GM12891 (cell line): ENCODE measurements at places on chromosomes 2 and 18.
A peak's percentile ranks its signal among the peaks of the same experiment; 100 is the strongest.

GRCh38 chr18:55605733-55606338 lies 17.8 kb upstream of the TCF4 start:
- no peak for DNase-seq

DNA sequence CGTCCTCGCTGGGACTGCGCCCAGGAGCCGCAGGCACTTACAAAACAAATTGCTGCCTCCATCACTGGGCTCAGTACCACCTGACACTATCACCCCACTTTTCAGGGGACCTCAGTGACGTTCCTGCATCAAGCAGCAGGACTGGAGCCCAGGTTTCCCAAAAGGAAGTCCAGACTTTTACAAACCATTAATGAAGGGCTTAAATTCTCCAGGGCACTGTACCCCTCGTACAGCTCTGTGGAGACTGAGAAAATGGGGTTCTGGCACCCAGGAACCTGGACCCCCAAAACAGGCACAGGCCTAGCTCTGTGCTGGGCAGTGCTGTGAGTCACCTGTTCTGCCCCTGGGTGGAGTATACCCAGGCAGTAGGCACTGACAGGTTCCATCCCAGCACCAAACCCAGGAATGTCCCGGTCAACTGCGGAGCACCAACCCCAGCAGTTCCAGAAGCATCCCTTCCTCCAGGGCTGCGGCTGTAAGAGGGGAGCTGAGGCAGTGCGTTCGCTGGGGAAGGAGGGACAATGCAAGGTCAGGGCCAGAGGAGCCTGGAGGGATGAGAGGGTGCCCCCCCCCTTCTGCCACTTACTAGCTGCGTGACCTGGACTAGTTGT lies 24.6 kb upstream of the NOTO start:
- DNase-seq: no peak

GRCh38 chr18:8359481-8359880 lies 249.8 kb upstream of the RAB12 start:
- DNase-seq: no peak

GRCh38 chr18:34921811-34922385 lies 119.3 kb upstream of the MAPRE2 start:
- DNase-seq: no peak

GRCh38 chr2:59353306-59353921 lies 1112.3 kb upstream of the FANCL start:
- DNase-seq: no peak

DNA sequence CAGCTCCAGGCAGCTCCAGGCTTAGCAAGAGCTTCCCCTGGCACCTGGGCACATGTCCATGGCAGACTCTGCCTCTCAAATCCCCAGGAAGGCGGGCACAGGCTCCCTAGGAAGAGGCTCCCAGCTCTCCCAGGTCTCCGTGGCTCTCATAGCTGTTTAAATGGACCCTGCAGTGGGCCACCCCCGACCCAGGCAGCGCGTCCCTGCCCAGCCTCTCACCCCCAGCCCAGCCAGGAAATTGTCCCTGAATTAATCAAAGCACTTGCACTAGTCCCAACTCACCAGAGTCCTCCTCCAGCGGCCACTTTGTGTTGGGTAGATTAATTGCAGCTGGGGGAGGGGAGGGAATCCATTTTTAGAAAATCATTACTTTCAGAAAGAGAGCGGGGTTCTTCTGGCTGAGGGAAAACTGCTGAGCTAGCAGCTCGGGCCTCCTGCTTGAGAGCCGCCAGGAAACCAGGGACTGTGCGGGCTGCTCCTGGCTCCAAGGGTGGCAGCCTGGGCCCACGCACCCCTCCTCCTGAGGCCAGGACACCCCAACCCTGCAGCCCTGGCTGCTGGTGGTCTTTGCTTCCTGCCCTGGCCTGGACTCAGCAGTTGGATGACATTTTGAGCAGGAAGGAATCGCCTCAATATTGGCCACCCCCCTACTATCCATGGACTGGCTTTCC lies 36.0 kb downstream of the SMAD7 start:
- no peak for DNase-seq

- DNase-seq: no peak
Observed at GRCh38 chr2:119857742-119858141, 98.0 kb downstream of the PTPN4 start.

DNA sequence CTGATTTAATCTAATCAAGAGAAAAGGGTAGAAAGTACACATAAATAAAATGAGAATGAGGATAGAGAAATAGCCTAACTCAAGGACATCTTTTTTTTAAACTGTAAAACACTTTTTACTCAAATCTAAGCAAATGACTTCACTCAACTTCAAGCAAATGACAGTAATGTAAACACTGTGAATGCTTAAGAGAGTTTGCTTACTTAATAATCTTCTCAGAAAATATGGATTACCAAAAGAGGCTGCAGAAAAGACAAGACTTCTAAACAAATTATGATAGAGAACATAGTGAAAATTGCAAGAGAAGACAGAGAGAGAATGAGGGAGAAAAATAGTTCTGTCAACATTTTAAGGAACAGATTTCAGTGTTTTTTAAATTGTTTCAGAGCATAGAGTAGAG lies 52.5 kb downstream of the FAM124B start:
- DNase-seq: no peak

DNA sequence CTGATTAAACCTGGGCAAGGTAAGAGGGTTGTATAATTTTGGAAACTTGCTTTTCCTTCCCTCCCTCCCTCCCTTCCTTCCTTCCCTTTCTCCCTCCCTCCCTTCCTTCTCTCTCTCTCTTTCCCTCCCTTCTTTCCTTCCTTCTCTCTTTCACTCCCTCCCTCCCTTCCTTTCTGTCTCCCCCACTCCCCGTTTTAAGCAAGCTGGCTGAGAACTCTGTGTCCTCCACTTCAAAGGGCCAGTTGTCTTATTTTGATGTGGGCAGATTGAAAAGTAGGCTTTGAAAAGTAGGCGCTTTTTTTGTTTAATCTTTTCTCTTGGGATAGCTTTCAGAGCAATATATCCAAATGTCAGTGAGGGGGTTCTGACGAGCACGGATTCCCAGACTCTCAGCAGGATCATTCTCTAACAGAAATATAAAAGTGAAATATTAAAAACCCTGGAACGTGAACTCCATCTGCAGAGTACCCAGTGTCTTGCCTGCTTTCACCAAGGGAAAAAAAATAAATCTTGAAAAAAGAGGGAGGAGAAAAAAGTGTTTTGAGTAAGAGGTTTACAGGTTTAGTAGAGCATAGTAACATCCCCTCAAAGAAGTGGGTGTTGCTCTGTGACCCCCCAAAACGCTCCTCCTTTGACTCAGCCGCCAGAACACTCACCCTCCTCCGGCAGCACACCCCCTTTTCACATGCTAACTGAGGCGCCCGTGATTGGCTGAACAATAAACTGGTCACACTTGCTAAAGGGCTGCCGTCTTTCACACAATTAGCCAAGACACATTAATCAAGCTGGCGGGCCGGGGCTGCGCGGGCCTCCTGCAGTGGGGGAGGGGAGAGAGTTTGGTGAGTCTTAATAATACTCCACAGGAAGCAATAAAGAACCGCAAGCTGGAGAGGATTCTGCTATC lies 52.2 kb downstream of the CDK15 start:
- DNase-seq: no peak

DNA sequence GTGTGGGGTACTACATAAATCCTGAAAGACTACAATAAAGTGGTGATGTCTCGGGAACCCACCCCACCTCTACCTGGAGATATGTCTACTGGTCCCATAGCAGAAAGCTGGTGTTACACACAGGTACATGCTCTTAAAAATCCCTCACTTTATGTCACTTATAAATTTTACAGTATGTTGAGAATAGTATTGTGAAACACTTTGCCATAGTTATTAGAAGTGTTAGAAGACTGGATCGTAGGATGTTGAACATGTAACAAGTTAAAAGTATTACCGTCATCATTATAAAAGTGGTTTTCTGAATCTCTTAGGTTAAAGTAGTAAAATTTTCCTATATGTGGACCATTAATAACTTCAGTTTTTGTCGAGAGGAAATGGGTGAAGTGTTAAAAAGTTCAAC lies 48.6 kb downstream of the SPOPL start:
- no peak for DNase-seq

- DNase-seq: no peak
Observed at GRCh38 chr2:218755567-218756404, 26.2 kb upstream of the CYP27A1 start.

DNA sequence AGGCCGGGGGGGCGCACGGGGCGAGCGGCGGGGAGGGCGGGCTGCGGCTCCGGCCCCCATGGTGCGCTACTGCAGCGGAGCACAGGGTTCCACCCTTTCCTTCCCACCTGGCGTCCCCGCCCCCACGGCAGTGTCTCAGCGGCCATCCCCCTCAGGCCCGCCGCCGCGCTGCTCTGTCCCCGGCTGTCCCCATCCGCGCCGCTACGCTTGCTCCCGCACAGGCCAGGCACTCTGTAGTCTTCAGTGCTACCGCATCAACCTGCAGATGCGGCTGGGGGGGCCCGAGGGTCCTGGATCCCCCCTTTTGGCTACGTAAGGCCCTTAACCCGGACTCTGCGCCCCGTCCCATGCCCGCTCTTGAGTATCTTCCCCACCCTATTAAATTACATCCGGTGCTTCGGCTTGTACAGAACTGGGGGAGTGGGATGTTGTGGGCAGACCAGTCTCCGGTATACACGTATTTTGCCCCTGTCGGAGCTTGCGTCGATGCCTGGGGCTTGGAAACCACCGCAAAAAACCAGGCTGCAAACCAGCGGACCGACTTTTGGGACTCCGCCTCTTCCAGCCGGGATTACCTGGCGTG lies 598 bp upstream of the WBP1 start:
- no peak for DNase-seq

DNA sequence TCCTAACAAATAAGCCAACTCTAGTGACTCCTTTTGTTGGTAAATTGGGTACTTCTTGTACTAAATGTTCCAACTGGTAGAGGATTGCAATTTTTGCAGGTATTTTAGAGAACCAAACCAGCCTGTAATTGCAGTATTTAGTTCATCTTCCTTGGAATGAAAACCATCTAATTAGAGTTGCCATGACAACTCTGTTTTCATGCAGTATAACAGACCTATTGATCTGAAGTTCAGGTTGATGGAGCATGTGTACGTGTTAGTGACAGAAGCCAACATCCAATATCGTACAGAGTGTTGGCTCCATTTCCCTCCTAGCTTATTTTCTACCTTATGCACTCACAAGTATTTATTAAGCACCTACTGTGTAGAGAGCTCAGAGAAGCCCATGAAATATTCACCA lies 176.3 kb upstream of the FOSL2 start:
- DNase-seq: no peak

DNA sequence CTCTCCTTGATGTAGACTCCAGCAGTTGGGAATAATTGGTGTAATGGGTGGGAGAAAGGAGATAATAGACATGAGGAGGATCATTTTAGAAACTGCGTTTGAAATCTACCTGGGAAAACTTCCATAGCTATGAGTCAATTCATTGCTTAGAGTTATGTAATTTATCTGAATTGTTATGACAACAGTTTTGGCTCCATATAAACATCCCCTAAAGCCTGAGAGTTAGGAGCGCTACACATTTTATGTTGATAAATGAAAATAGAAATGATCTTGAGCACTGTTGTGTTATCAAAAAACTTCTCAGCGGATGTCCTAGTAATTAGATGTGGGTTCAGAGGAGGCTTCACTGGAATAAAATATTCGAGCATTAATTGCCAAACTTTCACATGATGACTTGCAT lies 573.4 kb downstream of the TSN start:
- no peak for DNase-seq

- DNase-seq: peak; percentile 22
Observed at GRCh38 chr18:23619388-23619881, 33.1 kb upstream of the NPC1 start.

GRCh38 chr18:22627506-22627905 lies 209.8 kb upstream of the CTAGE1 start:
- no peak for DNase-seq

DNA sequence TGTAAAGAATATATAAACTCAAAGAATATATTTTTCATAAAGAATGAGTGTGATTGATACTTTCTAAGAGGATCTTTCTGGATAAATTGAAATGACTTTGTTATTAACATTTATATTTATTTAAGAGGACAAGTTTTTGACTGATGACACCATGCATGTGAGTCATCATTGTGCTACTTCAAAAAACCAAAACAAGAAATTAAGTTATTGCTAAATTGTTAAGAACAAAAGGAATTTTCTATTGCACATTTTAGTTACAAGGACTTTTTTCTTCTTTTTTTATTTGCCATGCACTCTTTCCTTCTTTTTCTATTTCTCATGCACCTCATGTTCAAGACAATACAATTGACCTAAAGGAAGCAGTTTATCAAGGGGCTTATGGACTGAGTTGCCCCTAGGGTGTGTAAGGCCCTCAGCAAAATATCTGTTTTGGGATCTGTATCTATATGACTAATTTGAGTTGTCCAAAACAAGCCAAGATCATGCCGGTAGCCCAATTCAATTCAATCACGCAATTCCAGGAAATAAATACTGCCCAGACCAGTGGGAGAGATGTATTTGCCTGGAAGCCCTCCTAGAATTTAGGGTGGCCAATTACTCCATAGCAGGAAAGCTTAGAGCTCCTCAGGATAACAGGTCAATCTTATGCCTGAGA lies 654.3 kb downstream of the METTL4 start:
- no peak for DNase-seq

- no peak for DNase-seq
Observed at GRCh38 chr2:223169830-223170605, 118.0 kb downstream of the KCNE4 start.

- DNase-seq: no peak
Observed at GRCh38 chr2:62631160-62632085, 74.1 kb upstream of the EHBP1 start.

DNA sequence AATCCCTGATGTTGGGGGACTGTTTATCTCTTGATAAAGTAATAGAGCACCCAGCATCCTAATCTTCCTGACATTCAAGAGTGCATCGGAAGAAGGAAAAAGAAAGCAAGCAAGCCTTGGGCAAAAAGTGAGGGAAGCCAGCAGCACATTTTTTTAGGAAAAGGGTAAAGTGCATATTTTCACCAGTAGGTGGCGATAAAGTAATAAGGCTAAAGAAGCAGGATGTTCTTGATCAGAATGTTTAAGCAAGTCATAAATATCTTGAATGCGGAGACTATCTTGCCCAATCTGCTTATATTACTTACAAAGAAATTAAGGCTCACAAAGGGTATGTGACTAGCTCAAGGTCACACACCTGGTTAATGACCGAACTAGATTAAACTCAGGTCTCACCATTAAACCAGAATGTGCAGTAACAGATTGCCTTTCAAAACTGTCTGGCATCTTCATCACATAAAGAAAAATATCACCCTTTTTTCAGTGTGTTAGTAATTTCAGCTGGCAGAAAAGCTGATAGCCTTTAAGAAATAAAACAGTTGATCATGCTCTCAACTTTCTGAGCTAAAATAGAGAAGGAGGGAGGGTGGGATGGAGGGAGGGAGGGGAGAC lies 83.8 kb downstream of the VIT start:
- DNase-seq: peak; percentile 32

- DNase-seq: no peak
Observed at GRCh38 chr18:62288665-62289008, 36.5 kb upstream of the TNFRSF11A start.

DNA sequence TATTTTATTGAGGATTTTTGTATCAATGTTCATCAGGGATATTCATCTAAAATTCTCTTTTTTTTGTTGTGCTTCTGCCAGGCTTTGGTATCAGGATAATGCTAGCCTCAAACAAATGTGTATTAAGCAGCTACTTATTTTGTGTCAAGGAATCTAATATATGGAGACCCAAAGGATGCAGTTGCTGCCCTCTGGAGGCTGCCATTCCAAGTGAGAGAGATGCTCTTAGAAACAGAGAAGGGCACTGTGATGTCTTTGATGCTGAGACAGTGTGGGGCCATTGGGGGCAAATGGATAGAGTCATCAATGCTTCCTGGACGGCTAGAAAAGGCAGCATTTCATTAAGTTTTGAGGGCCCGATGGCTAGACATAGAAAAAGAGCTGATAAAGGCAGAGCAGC lies 292.6 kb downstream of the SETBP1 start:
- DNase-seq: no peak
